Cardiac septum (tissue), 1 donor: ENCODE measurements at places on chromosomes 7 and 10. TPM values are rescaled to one million over a fixed set of nuclear protein-coding genes. Genes with fewer than 3 reads are reported as not detected.

The SPDYE8 gene
- not detected for total RNA-seq

The CYP2C19 gene
- total RNA-seq: not detected

The HOXA2 gene
- 0.30 TPM for total RNA-seq

The OR2A5 gene
- not detected for total RNA-seq

The CALCR gene
- not detected for total RNA-seq

The TAS2R3 gene
- total RNA-seq: 0.35 TPM

The TEX36 gene
- total RNA-seq: not detected

The TLX1 gene
- not detected for total RNA-seq

The BCL7B gene
- total RNA-seq: 68.9 TPM

The GSTO1 gene
- total RNA-seq: 209 TPM

The ZNF33A gene
- 18.7 TPM for total RNA-seq

The ETV1 gene
- total RNA-seq: 165 TPM

The FAM237B gene
- total RNA-seq: not detected

The TASOR2 gene
- 38.8 TPM for total RNA-seq

The PLCE1 gene
- 51.5 TPM for total RNA-seq

The CLCN1 gene
- total RNA-seq: not detected

The MMD2 gene
- total RNA-seq: not detected

The TFEC gene
- total RNA-seq: 1.6 TPM

The CTAGE8 gene
- total RNA-seq: not detected

The CFAP58 gene
- 2.7 TPM for total RNA-seq

The SNX10 gene
- total RNA-seq: 1.3 TPM

The STAG3 gene
- total RNA-seq: 0.43 TPM

The H2BK1 gene
- not detected for total RNA-seq

The CACNA2D1 gene
- 87.3 TPM for total RNA-seq

The CD36 gene
- total RNA-seq: 717 TPM

The RBP3 gene
- not detected for total RNA-seq

The DOCK4 gene
- total RNA-seq: 18.5 TPM

The TUBAL3 gene
- 0.40 TPM for total RNA-seq

The DDIT4 gene
- 22.6 TPM for total RNA-seq

The KLLN gene
- 0.24 TPM for total RNA-seq

The SPDYE6 gene
- total RNA-seq: not detected

The CCDC3 gene
- total RNA-seq: 6.4 TPM

The PNLIP gene
- total RNA-seq: not detected

The SAMD9L gene
- 4.1 TPM for total RNA-seq

The C1GALT1 gene
- 20.6 TPM for total RNA-seq

The CPA1 gene
- total RNA-seq: not detected

The SEMA3D gene
- total RNA-seq: 1.9 TPM

The AZGP1 gene
- 114 TPM for total RNA-seq

The CCL24 gene
- total RNA-seq: not detected

The MALSU1 gene
- 83.8 TPM for total RNA-seq

The ACTR3C gene
- 4.6 TPM for total RNA-seq

The PAX4 gene
- not detected for total RNA-seq

The OR6B1 gene
- total RNA-seq: not detected
